HEK293T (cell line): ENCODE measurements at places on chromosomes 5 and 9.

DNA sequence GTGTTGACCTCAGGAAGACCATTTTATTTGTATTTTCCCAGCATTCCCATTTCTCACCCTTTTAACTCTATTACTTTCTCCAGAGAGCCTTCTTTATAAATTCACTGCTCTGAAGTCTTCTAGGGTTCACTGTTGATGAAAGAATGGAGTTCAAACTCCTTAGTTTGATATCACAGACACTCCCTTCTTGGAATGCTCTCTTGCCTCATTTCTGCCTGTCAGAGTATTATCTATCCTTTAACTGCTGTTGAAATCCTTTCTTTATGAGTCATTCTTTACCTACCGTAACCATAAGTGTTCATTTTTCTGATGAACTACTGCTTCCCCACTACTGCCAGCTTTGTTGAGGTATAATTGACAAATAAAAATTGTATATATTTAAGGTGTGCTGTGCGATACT, 4.3 kb downstream of the RIC1 start:
- DNase-seq: no peak

GRCh38 chr5:170430866-170431437, 41.8 kb upstream of the KCNMB1 start:
- DNase-seq: no peak

GRCh38 chr5:139958432-139959148, 84.5 kb downstream of the NRG2 start:
- no peak for DNase-seq

GRCh38 chr9:13209498-13209897, 70.0 kb downstream of the MPDZ start:
- no peak for DNase-seq

- no peak for DNase-seq
Observed at GRCh38 chr9:3506164-3506563, 19.6 kb downstream of the RFX3 start.

GRCh38 chr9:76600007-76600615, 141.1 kb downstream of the GCNT1 start:
- no peak for DNase-seq

DNA sequence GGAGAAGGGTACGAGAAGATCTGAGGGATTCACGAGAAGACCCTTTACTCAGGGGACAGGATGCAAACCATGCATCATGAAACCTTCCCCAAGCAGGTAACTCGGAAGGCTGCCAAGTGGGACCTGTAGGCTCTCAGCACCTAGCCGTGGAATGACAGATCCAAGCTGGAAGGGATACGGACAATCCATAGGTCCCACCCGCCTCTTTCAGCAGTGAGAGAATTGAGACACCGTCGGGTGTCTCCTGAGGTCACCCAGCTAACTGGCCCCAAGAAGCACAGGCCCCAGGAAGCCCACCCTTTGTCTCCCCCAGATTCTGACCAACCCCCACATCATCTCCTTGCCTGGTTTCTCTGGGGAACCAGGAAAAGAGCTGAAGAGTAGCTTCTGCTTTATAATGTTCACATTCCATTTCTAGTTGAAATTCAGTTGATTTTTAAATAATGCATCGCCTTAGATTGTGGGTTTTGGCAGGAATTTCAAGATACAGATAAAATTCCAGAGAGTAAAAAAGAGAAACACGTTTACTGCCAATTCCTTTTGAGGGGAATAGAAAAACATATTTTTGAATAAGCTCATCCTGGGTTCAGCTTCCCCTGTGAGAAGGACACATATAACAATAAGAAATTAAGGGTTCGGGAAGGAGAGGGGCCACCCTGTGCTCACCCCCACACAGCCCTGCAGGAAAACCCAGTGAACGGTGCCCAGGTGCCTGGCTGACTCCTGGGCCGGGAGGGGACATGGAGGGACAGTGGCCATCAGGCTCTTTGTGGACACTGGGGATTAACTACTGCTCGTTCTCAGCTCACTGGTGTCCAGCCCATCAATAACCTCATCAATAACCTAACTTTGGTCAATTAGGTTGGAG, 51.1 kb downstream of the NSUN2 start:
- no peak for DNase-seq
